ENCODE measurements at places on chromosomes 1 and 21. TPM values are rescaled to one million over a fixed set of nuclear protein-coding genes. Genes with fewer than 3 reads are reported as not detected.
A peak's percentile ranks its signal among the peaks of the same experiment; 100 is the strongest.

Gene F3
- total RNA-seq, result 0.11 TPM

- peaks cover 16% of the 10 kb centered on the region for H3K4me1 ChIP-seq
- no peaks in the 10 kb centered on the region for H3K36me3 ChIP-seq
- no peak overlapping the region for H3K27ac ChIP-seq
- DNase-seq, result no peak
Observed at GRCh38 chr1:228181645-228182034, 16.0 kb downstream of the IBA57 start.

DNA sequence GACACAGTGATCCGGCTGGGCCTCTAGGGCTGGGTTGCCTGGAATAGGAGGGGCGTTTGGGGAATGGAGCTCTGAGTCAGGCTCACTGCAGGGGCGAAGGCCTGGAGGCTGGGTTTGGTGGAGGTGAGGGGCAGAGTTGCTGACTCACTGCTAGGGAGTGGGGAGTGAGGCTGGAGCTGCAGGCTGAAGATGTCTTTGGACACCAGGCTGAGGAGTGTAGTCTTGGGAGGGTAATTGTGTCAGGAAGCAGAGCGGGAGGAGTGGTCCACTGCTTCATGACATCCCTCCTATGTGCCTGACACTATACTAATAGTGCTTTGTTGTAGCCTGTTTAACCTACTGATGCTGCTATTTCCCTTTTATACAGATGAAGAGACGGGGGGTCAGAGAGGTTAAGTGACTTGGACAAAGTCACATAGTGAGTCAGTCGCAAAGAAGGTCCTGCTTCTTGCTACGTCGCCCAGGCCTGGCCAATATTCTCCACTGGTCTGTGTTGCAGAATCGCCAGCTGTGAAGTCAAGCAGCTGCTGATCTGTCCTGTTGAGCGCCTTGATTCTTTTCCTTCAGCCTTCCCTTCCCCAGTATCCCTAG, 13.6 kb downstream of the ACTL8 start:
- no peaks in the 10 kb centered on the region for H3K27me3 ChIP-seq
- no peak overlapping the region for H3K4me3 ChIP-seq
- no peaks in the 10 kb centered on the region for H3K4me1 ChIP-seq
- DNase-seq, result no peak

DNA sequence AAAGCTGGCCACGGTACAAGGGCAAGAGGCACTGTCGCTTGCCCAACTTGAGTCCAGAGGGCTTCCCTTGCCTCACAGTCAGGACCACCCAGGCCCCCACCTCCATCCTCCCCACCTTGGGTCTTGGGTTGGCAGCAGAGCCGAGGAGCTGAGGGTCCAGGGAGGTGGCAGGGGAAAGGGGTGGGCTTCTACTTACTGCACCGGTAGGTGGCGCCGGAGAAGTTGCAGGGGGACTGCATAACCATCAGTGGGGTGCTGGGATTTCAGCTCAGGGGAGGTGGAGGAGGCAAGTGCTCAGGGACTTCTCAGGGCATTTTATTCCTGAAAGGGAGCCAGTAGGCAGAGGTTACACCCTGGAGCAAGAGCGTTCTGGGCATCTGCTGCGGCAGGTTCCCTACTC, 44.0 kb downstream of the TRIM62 start:
- DNase-seq, result peak; percentile 32
- no peaks in the 10 kb centered on the region for H3K4me1 ChIP-seq
- no peak overlapping the region for H3K27ac ChIP-seq
- H3K27me3 ChIP-seq, result no peaks in the 10 kb centered on the region
- H3K4me3 ChIP-seq, result no peak overlapping the region

- no peak for DNase-seq
- H3K27me3 ChIP-seq, result peaks cover 14% of the 10 kb centered on the region
- H3K27ac ChIP-seq, result no peak overlapping the region
- H3K4me3 ChIP-seq, result no peak overlapping the region
- peaks cover 43% of the 10 kb centered on the region for H3K4me1 ChIP-seq
- no peaks in the 10 kb centered on the region for H3K36me3 ChIP-seq
Observed at GRCh38 chr1:26364956-26365355, 7.6 kb downstream of the ZNF683 start.

DNA sequence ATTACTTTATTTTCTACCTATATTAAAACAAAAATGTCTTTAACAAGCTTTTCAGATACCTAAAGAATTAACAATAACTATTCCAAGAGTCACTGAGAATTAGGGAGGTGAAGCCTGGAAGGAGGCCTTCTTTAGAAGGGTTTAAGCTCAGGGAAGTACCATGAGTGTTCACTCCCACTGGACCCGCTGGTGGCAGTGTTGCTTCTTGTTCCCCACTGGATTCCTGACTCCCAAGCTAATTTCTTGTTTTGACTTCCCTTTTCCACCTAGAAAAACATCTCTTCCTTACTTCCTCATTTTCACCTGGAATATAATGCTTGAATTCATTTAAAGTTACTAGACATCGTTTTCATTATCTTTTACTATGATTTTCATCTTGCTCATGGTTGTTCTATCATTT, 264.2 kb downstream of the HMCN1 start:
- no peaks in the 10 kb centered on the region for H3K4me1 ChIP-seq
- no peak overlapping the region for H3K4me3 ChIP-seq
- H3K27me3 ChIP-seq, result no peaks in the 10 kb centered on the region
- H3K27ac ChIP-seq, result no peak overlapping the region
- DNase-seq, result no peak

- no peaks in the 10 kb centered on the region for H3K36me3 ChIP-seq
- DNase-seq, result no peak
- H3K27ac ChIP-seq, result no peak overlapping the region
- H3K27me3 ChIP-seq, result no peaks in the 10 kb centered on the region
- H3K4me1 ChIP-seq, result peaks cover 22% of the 10 kb centered on the region
- no peak overlapping the region for H3K4me3 ChIP-seq
Observed at GRCh38 chr1:204108312-204109141, 35.6 kb downstream of the SOX13 start.

Data from CD8-positive, alpha-beta memory T cell (primary cell).